Urinary bladder (tissue), 4 donors: ENCODE measurements at places on chromosomes 2 and 18. TPM values are rescaled to one million over a fixed set of nuclear protein-coding genes. Genes with fewer than 3 reads are reported as not detected.

ACADL gene
- 4.9 TPM for total RNA-seq

OTX1 gene
- total RNA-seq: not detected

MYO3B gene
- 2.8 TPM for total RNA-seq

- DNase-seq: no peak
Measured at GRCh38 chr2:37561615-37562569, 109.5 kb downstream of the CDC42EP3 start.

DNA sequence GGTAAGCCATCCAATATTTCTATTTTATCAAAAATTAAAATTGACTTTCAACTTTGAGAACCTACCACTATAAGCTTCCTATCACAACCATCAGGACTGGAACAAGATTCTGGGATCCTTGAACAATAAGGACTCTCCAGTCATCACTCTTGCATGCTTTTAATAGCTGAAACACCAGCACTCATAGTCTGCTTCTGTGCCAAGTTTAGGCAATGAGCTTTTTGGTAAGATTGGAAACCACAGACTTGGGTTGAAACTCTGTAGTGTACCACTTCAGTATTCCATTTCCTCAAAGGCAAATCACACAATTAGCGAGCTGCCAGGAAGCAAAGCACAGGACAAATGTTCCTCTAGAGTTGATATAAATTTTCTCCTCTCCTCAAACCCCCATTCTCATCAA, 1065.8 kb upstream of the SLC39A10 start:
- DNase-seq: no peak

- DNase-seq: no peak
Measured at GRCh38 chr18:12403601-12404506, 3.9 kb upstream of the PRELID3A start.

C2orf66 gene
- 0.32 TPM for total RNA-seq

GRCh38 chr2:239291475-239292350, 109.1 kb downstream of the HDAC4 start:
- DNase-seq: no peak

- no peak for DNase-seq
Measured at GRCh38 chr18:75314117-75314516, 103.5 kb downstream of the TSHZ1 start.

DNA sequence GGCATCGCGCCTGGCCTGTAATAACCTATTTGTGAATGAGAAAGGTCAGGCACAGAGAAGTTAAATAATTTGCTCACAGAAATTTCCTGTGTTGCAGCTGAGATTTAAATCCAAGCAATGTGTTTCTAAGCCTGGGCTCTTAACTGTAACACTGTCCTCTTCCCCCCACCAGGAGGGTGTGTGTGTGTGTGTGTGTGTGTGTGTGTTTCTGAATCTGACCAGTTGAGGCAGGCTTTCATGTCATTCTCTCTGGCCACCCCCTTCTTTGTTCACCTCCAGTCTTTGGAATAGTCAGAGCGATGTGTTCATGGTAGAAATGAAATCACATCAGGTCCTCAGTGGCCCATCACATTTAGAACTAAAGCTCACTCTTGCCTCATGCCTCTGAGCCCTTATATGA, 81.2 kb downstream of the NEDD4L start:
- no peak for DNase-seq

UGT1A9 gene
- total RNA-seq: not detected

DNA sequence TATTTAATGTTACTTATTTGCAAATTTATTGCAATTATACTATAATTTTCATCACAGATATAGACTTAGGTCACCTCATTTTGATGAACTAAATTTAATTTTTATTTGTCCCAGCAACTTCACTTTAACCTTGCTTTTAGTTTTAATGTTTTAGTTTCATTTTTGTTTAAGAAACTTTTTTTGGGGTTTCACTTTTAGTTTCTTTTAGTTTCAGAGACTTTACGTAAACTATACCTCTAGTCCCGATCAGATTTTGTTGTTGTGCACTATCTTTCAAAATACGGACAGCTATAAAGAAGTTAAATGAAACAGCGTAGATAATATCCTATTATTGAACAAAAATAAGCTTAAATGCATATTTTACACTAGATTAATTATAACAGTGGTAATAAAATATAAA, 460.5 kb downstream of the ERBB4 start:
- no peak for DNase-seq

DNA sequence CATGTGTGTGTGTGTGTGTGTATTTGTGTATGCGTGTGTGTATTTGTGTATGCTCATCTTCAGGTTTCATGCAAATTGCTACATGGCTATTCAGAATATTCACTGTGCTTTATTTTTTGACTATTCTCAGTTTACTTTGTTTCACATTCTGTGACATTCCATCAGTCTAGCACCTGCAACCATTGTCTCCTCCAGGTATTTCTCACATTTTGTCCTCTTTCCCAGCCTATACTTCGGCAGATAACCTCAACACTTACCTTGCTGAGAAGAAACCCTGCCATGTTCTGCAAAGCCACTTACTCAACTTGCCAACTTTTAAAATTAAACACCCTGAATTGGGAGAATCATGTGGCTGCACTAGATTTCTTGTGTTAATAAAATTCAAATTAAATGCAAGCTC, 135.4 kb upstream of the REG3A start:
- DNase-seq: no peak

RIT2 gene
- 0.48 TPM for total RNA-seq

DNA sequence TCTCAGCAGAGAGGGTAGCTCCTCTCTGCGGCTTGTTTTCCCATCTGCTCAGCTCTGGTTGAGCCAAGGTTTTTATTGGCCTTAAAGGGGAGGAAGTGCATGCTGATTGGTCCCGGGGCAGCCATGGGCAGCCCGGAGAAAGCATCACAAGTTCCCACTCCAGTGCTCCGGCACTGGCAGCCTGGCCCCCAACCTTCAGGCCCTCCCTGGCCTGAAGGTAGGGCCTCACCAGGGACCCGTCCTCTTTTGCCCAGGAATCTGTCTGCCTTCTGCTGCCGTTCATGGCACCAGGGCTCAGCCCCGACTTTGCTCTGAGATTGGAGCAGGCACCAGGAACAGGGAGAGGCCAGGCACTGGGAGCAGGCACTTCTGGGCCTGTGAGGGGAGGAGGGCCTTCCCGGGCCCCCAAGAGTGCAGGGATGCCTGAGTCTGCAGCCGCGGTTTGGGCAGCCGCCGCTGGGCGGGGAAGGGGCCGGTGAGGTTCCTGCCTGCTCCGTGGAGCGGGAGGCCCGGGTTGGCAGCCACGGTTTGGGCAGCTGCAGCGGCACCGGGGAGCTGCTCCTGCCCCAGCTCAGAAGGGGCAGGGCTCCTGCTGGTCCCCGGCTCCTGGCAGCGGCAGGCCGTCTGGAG, 17.5 kb upstream of the ILKAP start:
- no peak for DNase-seq

GRCh38 chr18:27707201-27707600, 469.7 kb downstream of the CDH2 start:
- no peak for DNase-seq

GRCh38 chr2:144518748-144519596, 947 bp downstream of the ZEB2 start:
- no peak for DNase-seq

HOXD8 gene
- total RNA-seq: 12.3 TPM

ANKRD23 gene
- total RNA-seq: 2.6 TPM

- no peak for DNase-seq
Measured at GRCh38 chr2:240140511-240140910, at the start of gene OTOS. TSS of gene OTOS (minus strand) at chr2:240140658. CDS start at chr2:240140326, 332 bp downstream.

- DNase-seq: no peak
Measured at GRCh38 chr2:21234464-21235120, 110.8 kb downstream of the TDRD15 start.

DNA sequence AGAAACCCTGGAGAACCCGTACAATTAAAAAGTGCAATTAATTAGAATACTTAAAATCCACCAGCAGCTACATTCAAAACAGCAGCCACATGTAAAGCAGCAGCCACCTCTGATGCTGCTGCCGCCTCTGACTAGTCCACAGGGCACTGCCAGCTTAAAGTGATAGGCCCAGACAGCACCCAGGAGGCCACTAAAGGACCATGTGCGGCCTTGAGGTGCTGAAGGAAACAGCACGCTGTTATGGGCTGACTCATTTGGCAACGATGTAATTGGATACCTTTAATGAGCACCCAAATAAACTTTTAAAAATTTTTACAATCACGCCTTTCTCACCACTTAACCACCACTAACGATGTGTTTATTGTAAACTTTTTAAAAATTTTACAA, 209.3 kb upstream of the NCKAP5 start:
- DNase-seq: no peak

ELOA2 gene
- total RNA-seq: not detected

NDC80 gene
- 33.0 TPM for total RNA-seq

- peak; percentile 33 for DNase-seq
Measured at GRCh38 chr2:37389989-37390765, 45.7 kb downstream of the QPCT start.

TLX2 gene
- 0.63 TPM for total RNA-seq

CEBPZOS gene
- total RNA-seq: 27.2 TPM

DNA sequence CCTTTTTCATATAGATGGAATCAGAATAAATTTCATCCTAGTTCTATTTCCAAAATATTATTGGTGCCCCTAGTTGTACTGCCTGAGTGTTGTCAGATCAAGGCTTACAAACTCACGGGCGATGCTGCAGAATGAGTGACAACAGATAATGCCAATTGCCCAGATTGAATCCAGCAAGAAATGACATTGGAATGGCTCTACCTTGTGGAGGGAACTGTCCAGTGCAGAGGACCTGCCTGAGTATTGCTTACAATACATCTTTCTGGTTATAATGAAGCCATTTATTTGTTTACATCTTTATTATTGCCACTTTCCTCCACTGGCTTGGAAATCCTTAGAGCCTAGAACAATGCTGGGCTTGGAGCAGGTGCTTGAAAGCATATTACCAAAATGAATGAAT, 7.8 kb upstream of the IL1R2 start:
- no peak for DNase-seq

GRCh38 chr18:34131006-34131405, 93.7 kb downstream of the NOL4 start:
- DNase-seq: no peak

BCL2L11 gene
- total RNA-seq: 10.2 TPM

DNA sequence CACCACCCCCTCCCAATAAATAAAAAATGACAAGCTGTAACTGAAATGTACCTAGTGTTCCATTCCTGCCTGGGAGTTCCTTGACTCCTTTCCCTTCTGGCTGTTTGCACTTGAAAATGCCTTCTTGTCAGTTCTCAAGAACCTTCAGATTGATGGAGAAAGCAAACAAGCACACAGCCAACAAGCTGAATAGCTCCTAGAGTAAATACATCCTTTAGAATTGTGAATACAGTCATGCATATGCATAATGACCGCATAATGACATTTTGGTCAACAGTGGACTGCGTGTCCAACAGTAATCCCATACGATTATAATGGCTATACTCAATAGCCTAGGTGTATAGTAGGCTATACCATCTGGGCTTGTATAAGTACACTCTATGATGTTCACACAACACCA, 97.0 kb downstream of the LYPD6 start:
- no peak for DNase-seq

DNA sequence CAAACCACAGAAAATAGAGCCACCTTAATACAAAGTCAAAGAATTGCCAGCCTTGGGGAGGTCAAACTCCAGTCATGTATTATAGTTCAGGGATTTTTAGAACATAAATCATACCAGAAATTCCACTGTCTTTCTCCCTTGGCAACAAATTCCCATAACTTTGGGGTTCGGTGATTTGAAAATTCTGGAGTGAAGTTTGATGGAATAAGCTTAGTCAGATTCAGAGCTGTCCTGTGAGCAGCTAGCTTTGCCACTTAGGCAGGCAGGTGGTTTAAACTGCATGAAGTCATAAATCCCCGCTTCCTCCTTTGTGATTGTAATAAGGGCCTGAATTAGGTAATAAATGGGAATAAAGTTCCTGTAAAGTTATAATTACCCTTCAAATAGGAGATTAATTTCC, 457.0 kb upstream of the HNMT start:
- no peak for DNase-seq

GRCh38 chr2:45761635-45762034, 110.2 kb downstream of the PRKCE start:
- no peak for DNase-seq

DNA sequence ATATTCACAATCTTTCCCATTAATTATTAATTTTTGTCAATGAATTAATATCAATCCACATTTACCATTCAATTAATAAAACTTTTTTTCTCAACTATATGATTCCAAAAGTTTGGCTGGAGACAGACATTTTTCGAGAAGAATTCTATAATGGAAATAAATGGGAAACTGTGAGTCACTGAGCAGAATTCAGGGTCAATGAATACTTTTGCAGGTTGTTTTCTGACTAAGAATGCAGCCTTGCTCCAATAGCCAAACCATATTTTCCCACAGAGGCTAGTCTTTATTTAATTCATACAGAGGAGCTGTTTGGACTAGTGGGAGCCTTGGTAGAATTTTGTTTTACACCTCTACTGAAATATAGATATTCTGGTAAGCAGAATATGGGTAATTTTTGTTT, 82.3 kb downstream of the ARHGAP28 start:
- no peak for DNase-seq

C2orf76 gene
- 25.3 TPM for total RNA-seq

IL36G gene
- total RNA-seq: not detected

CYS1 gene
- 7.2 TPM for total RNA-seq

DNA sequence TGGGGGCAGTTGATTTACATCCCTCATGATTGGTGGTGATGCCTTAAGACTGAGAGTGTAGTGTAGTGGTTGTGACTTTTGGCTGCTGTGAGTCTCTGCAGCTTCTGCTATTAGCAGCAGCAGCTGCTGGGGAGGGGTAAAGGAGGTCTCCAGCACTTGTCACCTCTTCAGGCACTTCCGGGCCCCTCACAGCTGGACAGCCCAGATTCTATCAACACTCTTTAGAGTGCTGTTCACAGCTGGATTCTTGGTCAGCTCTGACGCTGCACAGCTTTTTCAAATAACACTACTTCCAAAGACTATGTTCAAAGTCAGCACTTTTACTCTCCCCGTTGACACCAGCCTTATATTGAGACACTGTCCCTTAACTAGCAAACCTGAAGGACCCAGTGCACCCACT, 396.0 kb downstream of the MEIS1 start:
- no peak for DNase-seq

GRCh38 chr2:3268705-3269029, 109.0 kb downstream of the EIPR1 start:
- DNase-seq: no peak

GRCh38 chr2:240768216-240768615, 51.8 kb downstream of the KIF1A start:
- no peak for DNase-seq

GRCh38 chr18:31590570-31590969, 1.1 kb upstream of the TTR start:
- DNase-seq: no peak
